ENCODE measurements at places on chromosomes 1 and 21.

GRCh38 chr1:6599141-6599975 is 3.3 kb downstream of the KLHL21 start:
- DNase-seq = no peak

DNA sequence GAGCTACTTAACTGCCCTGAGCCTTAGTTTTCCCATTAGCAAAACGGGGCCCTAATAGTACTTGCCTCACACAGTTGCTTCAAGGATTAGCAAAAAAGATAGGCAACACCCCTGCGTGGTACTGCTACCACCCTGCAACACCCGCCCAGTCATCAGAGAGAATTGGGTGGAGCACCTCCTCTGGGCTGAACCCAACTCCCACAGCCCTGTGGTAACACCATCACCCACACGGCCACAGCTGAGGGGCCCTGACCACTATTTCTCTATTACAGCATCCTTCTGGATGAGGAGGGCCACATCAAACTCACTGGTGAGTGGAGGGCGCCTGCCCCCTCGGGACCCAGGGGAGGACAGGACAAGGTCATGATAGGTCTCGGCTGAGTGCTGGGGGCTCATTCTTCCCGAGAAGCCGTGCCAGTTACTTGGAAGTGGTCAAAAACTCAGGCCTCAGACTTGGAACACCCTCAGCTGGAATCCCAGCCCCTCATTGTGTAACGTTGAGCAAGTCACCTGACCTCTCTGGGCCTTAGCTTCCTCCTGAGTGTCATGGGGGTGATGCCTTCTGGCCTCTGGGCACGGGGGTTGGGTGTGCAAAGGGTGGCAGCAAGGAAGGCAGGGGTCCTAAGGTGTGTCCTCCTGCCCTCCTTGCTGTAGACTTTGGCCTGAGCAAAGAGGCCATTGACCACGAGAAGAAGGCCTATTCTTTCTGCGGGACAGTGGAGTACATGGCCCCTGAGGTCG is 24.6 kb downstream of the RPS6KA1 start:
- no peak for DNase-seq

GRCh38 chr1:113934511-113935055 is 5.5 kb downstream of the HIPK1 start:
- no peak for DNase-seq

DNA sequence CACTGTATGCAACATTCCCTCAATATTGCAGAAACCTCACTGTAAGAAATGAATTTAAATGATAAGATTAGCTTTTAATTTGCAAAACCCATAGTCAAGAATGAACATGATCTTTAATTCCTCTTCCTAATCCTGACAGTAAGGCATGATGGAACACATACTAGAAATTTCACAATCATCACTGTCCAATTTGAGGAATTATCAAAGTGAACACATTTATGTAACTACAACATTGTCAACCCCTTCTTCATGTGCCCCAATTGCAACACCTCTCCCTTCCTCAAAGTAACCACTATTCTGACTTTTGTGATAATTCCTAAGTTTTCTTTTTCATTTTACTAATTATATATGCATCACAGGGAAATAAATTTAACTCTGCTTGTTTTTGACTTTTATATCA is 103.1 kb downstream of the LHX8 start:
- DNase-seq = no peak

DNA sequence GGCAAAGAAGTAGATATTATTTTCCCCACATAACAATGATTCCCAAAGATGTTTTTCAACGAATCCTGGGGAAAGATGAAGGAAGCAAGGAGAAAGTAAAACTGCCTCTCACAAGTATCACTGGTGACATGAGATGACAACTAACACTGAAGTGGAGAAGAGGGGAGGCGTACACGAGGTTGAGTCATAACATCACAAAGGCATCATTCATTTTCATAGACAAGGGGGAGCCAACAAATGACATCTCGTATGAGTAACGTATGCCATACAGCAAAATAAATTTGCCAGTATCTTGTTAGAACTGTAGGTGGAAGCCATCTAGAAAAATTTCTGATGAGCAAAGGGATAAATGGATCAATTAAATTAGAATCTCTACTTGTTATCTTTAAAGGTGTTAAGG is 56.6 kb downstream of the ATP1B1 start:
- no peak for DNase-seq

DNA sequence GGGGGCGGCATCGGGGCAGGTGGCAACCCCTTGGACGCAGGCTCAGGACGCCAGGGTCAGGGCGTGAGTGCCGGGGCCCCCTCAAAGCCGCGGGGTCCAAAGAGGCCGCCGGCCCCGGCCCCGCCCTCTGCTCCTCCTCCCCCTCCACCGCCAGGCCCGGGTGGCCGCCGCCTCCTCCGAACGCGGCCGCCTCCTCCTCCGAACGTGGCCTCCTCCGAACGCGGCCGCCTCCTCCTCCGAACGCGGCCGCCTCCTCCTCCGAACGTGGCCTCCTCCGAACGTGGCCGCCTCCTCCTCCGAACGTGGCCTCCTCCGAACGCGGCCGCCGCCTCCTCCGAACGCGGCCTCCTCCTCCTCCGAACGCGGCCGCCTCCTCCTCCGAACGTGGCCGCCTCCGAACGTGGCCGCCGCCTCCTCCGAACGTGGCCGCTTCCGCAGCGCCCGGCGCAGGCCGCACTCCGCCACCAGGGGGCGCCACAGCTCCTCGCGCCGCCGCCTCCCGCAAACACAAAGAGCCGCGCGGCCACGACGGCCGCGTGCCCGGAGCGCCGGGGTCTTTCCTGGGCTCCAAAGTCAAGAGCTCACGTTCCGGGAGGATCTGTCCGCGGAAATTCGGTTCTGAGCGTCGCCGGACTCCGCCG is 19.3 kb upstream of the SAMD11 start:
- peak; percentile 79 for DNase-seq

GRCh38 chr1:180926164-180926981 is 13.7 kb downstream of the KIAA1614 start:
- no peak for DNase-seq

- peak; percentile 80 for DNase-seq
These were observed 12.6 kb downstream of the PIGP start for GRCh38 chr21:37060296-37060695.

- DNase-seq = no peak
These were observed 29.9 kb downstream of the FAF1 start for GRCh38 chr1:50930193-50930592.

DNA sequence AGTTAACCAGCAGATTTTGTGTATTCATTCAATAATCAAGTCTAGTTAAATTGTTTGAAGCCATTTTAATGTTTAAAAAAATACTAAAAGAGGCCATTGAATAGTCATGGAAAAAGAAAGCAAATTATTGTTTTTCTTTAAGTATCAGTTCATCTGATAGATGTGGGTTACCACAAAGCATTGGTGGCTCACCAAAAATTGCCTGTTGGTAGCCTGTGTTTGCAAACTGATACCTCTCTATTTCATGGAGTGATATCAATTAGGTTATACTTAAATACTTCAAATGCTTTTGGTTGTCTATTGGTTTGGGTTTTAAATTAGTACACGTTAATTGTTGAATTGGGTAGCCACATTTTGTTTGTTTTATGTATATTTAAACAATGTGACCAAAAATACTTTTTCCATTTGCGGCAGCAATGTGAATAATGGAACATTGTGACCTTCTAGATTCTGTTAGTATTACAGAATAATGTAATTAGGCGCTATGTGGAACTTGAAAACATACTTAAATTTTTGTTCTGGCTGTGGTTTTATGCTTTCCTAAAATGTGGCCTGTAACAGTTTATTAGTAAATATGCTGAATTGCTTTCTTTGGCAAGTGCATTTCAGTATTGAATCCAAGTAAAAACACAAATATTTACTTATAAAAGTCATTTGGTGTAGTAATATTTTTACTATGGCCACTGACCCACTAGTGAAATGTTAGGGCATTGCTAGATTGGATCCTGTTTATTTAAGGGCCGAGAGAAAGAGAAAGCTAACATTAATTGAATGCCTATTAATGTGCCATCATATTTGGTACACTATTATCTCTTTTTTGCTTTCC is 37.1 kb upstream of the NBL1 start:
- no peak for DNase-seq

DNA sequence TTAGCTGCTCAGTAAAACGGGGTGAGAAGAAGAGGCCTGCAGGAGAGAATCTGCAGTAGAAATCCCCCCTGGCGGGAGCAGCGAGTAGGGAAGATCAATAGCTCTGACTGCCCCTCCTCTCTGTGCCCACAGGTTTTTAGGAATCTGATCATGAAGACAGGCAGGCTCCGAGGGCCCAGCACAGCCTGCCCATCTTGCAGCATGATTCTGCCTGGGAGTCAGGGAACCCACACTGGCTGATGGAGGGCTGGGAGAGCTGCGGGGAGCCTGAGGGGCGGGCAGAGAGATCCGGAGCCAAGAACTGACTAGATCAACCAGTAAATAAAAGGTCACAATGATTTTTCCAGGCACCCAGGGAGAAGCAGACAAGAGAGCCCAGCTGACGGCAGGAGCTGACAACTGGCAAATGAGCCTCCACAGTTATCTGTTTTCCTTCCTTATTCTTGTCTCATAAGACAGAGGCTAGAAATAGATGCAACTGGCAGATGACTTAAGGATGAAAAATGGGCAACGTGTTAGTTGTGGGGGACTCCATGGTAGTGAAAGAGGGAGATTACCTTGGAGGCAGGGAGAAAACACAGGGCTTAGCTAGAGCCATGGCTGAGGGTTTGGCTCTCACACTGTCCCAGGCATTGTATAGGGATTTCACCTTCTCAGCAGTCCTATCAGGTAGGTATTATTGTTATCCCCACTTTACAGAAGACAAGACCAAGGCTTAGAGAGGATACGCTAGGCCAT is 116.2 kb downstream of the PLXNA2 start:
- DNase-seq = peak; percentile 30

DNA sequence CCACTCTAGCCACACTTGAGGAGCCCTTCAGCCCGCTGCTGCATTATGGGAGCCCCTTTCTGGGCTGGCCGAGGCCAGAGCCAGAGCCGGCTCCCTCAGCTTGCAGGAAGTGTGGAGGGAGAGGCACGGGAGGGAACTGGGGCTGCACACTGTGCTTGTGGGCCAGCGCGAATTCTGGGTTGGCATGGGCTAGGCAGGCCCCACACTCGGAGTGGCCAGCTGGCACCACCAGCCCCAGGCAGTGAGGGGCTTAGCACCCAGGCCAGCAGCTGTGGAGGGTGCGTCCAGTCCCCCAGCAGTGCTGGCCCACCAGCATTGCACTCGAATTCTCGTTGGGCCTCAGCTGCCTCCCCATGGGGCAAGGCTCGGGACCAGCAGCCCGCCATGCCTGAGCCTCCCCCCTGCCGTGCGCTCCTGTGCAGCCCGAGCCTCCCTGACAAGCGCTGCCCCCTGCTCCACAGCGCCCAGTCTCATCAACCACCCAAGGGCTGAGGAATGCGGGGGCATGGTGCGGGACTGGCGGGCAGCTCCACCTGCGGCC is 785.9 kb upstream of the TPTE start:
- DNase-seq = no peak

GRCh38 chr1:181128592-181129497 is 40.3 kb downstream of the IER5 start:
- DNase-seq = peak; percentile 51

GRCh38 chr1:90936731-90937130 is 85.1 kb downstream of the ZNF644 start:
- DNase-seq = no peak

DNA sequence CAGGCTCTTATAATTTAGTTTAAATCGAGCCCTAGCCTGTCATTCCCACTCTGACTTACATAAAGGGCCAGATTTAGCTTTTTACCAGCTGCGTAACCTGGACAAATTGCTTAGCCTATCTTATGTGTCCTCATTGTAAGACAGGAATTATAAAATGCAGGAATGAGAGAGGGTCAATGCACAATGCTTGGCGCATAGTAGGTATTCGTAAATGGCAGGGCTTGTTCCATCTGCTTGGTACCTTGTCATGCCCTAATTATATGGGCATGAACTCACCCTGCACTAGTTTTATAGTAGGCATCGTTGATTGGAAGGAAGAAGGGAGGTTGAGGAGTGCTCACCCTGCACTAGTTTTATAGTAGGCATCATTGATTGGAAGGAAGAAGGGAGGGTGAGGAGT is 108.8 kb downstream of the GALNT2 start:
- no peak for DNase-seq

- no peak for DNase-seq
These were observed 20.3 kb downstream of the TTC13 start for GRCh38 chr1:230958370-230958769.

- no peak for DNase-seq
These were observed 234.3 kb downstream of the CAMTA1 start for GRCh38 chr1:7019510-7019909.

- no peak for DNase-seq
These were observed 29.4 kb upstream of the SOD1 start for GRCh38 chr21:31629972-31630711.

GRCh38 chr1:41611932-41612450 is 127.5 kb upstream of the EDN2 start:
- no peak for DNase-seq

- no peak for DNase-seq
These were observed 17.4 kb upstream of the PLEKHA6 start for GRCh38 chr1:204376919-204377799.

GRCh38 chr1:18528616-18529015 is 47.9 kb downstream of the KLHDC7A start:
- no peak for DNase-seq

DNA sequence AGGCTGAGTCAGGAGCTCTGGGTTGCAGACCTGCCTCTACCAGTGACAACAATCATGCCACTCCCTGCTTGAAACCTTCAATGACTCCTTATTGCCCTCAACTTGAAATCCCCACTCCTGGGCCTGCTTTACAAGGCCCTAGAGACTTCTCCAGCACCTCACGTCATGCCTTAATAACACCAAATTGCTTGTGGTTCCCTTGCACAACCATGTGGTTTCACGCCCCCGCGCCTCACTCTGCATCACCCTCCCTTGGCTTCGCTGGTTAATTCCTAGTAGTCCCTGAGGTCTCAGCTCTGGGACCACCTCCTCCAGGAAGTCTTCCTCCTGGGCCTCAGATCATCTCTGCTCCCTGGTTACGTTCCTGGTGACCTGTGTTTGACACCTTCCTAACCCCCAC is 33.0 kb downstream of the EPHA2 start:
- DNase-seq = no peak

GRCh38 chr1:51518033-51518585 is 957 bp downstream of the EPS15 start:
- peak; percentile 77 for DNase-seq

- peak; percentile 90 for DNase-seq
These were observed 6.0 kb downstream of the CYB561D1 start for GRCh38 chr1:109499661-109500536.

DNA sequence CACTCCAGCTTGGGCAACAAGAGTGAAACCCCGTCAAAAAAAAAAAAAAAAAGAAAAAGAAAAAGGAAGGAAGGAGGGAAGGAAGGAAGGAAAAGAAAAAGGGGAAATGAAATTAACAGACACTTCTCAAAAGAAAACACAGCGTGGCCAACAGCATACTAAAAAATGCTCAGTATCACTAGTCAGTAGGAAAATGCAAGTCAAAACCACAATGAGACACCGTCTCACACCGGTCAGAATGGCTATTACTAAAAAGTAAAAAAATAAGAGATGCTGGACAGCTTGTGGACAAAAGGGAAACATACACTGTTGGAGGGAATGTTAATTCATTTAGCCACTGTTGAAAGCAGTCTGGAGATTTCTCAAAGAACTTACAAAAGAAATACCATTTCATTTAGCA is 369.5 kb upstream of the BRINP3 start:
- DNase-seq = no peak

Measured in GM23338 (cell line).